NCI-H1436 (cell line): ENCODE measurements at places on chromosomes 7 and 10.

DNA sequence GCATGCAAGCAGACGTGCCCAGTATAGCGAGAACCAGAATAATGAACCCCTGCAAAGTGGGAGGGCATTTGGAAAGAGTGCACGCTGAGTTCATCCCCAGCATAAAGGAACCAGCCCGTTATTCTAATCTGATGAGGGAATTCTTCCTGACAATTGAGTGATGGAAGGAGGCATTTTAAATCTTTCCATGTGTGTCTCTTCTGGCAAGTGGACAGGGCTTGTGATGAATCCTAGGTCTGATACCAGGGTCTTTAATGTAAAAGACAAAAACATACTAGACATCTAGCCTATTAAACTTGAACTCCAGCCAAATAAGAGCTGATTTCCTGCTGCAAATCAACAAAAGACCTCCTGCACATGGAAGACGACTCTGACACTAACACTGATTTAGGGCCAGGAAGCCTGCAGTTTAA is 301.2 kb downstream of the DPP6 start:
- no peak for DNase-seq

DNA sequence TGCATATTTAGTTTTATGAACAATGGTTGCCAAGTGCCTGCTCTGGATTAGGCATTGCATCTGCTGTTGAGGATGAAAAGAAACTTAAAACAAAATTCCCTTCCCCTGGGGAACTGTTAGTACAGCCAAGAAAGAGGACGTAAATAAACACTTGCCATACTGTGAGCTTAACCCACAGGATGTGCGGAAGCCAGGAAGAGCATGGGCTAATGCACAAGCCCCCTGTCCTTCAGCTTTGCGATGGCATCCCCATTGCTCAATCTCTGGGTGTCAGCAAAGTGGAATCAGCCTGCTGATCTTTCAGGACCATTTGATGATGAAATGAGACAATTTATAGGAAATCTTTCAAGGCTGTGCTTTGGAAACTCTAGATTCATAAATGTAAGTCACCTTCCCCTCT is 399.9 kb upstream of the IGFBP3 start:
- no peak for DNase-seq

DNA sequence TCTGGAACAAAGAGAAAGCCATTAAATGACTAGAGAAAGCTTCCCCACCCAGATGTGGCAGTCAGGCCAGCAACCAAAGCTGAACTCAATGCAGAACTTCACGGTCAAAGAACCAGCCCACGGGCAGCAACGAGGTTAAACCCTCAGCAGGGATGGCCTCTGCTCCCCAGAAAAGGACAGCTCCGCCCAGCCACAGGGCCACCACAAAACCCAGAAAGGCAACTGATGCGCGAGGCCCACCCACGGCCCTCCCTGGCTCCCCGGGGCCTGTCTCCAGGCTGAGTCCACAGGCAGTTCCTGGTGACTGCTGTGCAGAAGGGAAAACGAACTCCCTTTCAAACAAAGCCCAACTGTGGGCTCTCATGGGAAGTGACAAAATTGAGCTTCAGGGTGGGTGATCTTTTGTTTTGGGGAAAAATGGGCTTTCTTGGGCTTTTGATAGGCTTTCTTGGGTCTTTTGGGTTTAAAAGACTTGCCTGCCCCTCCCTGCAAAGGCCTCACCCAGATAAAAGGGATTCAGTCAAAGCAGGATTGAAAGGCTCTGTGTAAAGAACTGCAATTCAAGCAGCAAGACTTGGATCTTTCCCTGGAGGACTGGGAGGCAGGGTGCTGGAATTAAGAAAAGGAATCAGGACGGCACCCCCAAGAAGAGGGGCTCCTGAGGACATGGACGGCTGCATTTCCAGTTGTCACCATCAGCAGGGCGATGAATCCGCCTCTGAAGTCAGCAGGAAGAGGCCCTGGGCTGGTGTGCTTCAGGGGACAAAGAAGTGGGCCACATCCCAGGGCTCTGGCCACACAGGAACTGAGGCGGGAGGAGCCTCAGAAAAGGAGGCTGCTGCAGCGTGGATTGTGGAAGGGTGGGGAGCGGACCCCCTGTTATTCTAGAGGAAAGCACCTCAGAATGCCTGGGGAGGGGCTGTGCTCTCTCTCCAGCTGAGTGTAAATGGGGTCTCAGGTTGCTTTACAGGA is 209.9 kb downstream of the USP6NL start:
- no peak for DNase-seq

DNA sequence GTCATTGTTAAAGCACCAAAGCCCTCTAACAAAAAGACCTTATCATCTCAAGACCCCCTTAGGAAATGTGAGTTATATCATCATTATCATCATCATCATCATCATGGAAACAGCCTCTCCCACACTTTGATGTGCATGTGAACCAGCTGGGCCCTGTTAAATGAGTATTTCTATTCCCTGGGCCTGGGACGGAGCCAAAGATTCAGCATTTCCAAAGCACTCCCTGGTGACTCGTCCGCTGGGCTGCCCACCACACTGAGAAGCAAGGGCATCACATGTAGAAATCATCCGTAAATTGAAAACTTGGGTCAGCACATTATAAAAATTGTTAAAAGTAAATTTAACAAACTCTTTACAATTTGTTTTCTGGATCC is 88.6 kb downstream of the PTPRN2 start:
- no peak for DNase-seq

GRCh38 chr10:10644008-10644646 is 373.5 kb upstream of the CELF2 start:
- no peak for DNase-seq

- no peak for DNase-seq
These were observed 19.8 kb upstream of the PRRT4 start for GRCh38 chr7:128381161-128381821.
